Activated gamma-delta T cell treated with anti-CD3 and anti-CD28 coated beads, Interleukin-2, amount 50 U/mL, for 16 hours (primary cell): ENCODE measurements at places on chromosomes 6 and 20.

GRCh38 chr6:13165502-13166172, 162.7 kb downstream of the TBC1D7 start:
- no peak for DNase-seq

DNA sequence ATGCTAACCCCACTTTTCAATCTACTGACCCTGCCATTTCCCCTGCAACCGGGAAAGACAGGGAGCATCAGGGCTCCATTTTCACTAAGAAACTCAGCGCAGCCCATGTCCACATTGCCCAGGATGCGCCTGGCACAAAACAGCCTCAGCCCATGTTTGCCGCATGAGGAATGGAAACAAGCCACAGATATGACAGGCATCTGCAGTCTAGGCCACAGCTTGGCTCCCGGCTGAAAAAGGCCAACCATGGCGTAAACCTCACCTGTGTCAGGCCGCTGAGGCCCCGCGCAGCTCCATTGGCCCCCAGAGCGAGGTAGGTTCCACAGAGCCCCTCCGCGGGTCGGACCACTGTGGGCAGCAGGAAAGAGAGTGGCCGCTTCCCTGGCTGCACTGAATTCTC, 21.7 kb downstream of the GGT7 start:
- DNase-seq = no peak

DNA sequence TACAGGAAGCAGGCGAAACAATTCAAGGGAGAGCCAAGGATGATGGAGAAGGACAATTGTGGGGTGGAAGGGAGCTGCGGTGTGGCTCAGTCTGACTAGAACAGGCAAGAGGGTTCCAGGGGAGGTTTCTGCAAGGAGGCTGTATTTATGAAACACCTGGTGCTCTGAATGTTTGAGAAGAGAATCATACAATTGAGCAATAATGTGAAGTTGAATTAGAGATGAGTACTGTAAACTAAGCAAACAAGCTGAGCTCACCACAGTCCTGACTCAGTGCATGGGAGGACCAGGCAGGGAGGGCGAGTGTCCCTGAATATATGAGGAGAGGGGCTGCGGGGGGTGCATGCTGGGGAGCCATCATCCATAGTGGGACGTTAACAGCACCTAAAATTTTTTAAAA, 279.7 kb downstream of the KIF16B start:
- DNase-seq = no peak

DNA sequence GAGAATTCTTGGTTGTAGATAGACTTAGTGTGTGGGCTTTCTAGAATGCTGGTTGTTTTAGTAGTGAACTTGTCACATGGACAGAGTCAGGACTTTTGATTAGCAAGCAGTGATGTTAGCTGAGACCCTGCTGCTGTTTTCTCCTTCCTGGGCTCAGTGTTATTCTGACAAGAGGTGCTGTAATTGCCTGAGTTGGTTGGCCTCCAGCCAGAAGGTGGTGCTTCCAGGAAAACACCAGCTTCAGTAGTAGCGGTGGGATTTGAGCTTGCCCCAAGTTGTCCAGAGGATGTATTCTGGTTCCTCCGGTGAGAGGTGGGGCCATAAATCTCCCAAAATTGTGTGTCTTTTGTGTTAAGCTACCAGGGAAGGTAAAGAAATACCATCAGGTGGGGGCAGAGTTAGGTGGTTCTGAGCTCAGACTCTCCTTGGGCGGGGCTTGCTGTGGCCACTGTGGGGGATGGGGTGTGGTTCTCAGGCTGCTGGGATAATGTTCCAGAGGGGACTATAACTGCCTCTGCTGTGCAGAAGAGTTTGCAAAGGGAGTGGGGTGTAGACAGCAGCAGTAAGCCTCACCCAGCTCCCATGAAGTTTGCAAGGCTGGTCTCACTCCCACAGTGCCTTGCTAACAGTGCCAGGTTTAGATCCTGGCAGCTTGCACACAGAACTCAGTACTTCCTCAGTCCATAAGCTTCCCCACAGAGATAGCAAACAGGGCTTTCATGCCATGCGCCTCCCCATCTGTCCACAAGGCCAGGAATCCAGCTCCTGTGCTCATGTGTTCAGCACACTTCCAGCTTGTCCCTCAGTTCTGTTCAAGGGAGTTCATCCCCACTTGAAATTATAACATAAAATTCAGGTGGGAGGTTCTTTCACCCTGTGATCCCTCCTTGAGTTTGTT, 278.4 kb upstream of the PTCHD4 start:
- no peak for DNase-seq

DNA sequence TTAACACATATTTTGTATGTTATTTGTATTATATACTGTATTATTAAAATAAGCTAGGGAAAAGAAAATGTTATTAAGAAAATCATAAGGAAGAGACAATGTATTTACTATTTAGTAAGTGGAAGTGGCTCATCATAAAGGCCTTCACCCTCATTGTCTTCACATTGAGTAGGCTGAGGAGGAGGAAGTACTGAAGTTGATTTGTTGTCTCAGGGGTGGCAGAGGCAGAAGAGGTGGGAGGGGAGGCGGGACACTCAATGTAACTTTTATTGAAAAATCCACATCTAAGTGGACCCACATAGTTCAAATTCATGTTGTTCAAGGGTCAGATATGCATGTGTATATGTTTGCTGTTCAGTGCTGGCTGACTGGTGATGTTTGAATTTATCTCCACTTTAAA, 210.2 kb upstream of the CITED2 start:
- DNase-seq = no peak

GRCh38 chr6:17700421-17701416, 6.0 kb downstream of the NUP153 start:
- DNase-seq = no peak

GRCh38 chr6:30267423-30267822, 54.2 kb upstream of the TRIM26 start:
- DNase-seq = no peak

GRCh38 chr20:58688840-58689239, 3.8 kb upstream of the NPEPL1 start:
- no peak for DNase-seq

DNA sequence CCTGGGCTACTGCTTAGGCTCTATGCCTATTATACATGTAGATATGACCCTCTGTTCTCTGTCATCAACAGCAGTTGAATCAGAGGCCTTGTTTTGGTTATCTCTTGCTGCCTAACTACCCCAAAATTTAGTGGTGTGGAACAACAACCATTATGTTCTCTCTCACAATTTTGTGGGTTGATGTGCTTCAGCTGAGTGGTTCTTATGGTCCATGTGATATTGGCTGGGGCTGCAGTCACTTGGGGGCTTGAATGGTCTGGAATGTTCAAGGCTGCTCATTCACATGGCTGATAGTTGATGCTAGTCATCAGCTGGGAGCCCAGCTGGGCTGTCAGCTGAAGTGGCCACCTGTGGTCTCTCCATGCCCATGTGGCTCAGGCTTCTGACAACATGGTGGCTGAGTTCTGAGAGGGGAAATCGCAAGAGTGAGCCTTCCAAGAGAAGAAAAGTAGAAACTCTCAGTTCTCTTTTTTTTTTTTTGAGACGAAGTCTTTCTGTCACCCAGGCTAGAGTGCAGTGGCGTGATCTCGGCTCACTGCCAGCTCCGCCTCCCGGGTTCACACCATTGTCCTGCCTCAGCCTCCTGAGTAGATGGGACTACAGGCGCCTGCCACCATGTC, 47.8 kb downstream of the SHLD1 start:
- no peak for DNase-seq

- no peak for DNase-seq
Measured at GRCh38 chr6:17957498-17957897, 29.9 kb downstream of the KIF13A start.

DNA sequence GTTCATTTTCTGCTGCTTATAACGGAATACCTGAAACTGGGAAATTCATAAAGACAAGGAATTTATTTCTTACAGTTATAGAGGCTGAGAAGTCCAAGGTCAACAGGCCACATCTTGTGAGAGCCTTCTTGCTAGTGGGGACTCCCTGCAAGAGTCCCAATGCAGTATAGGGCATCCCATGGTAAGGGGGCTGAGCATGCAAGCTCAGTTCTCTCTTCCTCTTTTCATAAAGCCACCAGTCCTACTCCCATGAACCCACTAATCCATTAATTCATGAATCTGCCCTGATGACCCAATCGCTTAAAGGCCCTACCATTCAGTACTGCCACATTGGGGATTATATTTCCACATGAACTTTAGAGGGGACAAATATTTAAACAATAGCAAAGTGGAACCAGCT, 26.5 kb downstream of the CYB5R4 start:
- no peak for DNase-seq

GRCh38 chr20:19457611-19458010, 245.2 kb downstream of the SLC24A3 start:
- no peak for DNase-seq

- no peak for DNase-seq
Measured at GRCh38 chr6:118708055-118708454, 56.7 kb upstream of the CEP85L start.

- no peak for DNase-seq
Measured at GRCh38 chr6:5869676-5870075, 137.0 kb downstream of the NRN1 start.

GRCh38 chr6:145784683-145785082, 29.9 kb downstream of the FBXO30 start:
- DNase-seq = no peak

DNA sequence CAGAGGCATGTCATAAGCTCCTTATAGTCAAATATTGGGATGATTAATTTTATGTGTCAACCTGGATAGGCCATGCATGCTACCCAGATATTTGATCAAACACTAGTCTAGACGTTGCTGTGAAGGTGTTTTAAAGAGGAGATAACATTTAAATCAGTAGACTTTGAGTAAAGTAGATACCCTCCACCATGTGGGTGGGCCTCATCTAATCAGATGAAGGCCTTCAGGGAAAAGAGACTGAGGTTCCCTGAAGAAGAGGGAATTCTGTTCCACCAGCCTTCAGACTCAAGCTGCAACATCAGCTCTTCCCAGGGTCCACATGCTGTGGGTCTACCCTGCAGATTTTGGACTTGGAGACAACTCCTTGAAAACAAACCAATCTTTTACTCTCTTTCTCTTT, 11.4 kb upstream of the NEDD9 start:
- no peak for DNase-seq

DNA sequence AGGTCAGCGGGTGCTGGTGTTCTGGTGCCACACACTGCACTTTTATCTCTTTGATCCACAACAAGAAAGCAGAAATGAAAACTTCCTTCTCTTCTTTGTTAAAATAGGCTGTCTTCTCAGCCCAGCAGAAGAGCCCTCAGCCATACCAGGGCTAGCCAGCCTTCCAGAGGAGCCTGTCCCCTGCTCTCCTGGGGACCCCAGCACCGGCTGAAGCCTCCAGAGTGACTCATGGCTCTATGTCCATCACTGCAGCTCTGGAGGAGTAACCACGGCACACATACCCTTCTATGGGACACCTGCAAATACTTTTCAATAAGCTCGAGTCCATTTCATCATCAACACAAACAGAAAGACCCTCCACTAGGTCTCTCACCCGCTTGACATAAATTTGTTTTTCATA, 135.6 kb upstream of the CST7 start:
- DNase-seq = no peak

- DNase-seq = no peak
Measured at GRCh38 chr6:165511807-165512206, 151.2 kb downstream of the PDE10A start.

DNA sequence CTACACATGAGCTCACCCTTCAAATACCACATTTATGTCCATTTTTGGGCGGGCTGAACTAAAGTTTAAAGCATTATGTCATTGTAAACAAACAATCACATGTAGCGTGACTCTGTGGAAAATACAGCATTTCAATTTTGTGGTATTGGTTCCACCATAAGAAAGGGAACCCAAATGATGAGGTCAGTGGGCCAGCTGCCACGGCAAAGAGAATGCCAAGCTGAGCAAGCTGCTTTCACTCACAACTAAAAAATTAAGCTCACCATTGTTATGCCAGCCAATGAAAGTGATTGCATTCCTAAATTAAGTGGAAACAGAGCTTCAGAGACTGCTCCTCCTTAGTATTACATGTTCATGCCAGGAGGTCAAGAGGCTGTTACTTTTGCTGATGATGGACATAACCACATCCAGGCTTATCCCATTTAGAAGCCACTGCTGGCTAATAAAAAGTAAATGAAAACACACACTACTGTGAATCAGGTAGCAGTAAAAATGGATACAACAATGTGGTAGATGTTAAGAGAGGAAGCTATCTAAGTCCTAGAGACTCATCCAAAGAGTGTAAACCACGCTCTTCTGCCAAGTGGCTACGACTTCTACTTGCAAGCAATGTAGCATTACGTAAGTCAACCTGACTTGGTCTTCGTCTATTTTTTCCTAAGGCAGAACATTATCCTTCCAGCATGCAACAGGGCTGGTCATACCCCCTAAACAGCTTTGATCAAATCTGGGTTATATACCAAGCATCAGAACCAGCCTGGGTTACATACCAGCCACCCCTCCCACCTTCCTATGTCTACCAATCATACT, 164.8 kb downstream of the BACH2 start:
- no peak for DNase-seq

GRCh38 chr20:54419531-54419930, 55.9 kb upstream of the DOK5 start:
- no peak for DNase-seq

DNA sequence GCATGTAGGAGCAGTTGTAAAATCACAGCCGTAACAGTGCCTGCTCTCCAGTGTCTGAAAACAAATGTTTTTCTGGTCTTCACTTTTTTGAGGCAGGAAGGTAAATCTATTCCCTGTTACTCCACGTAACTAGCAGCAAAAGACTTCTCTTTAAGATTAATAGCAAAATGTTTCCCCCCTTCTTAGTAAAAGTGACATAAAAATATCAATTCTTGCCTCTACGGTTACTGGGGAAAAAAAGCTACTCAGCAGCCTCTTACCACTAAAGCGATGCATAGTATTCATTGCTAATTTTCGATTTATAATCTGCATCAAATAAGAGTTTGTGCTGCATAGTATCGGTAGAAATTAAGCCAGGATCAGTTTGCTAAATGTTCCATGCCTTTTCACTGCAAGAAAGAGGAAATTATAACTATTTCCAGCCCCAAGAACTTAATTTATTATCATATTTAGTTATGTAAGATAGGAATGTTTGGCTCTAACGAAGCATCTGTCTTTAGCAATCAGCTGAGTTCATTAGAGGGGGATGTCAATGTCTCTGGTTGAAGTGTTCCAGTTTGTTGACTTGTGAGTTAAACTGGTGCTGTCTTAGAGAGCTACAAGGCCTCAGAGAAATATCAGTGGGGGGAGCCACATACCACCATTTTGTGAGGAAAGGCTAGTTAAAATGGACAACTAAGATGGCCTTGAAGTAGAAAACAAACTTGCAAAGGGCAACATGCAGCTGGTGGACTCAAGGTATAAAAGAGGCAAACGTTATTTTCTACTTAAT, 617 bp upstream of the TSPYL1 start:
- DNase-seq = no peak
